ENCODE measurements at places on chromosomes 5 and 9.

GRCh38 chr9:90578126-90578815 is 64.4 kb downstream of the DIRAS2 start:
- no peak for DNase-seq

- DNase-seq = no peak
Observed at GRCh38 chr9:128057724-128058409, 9.3 kb downstream of the NAIF1 start.

DNA sequence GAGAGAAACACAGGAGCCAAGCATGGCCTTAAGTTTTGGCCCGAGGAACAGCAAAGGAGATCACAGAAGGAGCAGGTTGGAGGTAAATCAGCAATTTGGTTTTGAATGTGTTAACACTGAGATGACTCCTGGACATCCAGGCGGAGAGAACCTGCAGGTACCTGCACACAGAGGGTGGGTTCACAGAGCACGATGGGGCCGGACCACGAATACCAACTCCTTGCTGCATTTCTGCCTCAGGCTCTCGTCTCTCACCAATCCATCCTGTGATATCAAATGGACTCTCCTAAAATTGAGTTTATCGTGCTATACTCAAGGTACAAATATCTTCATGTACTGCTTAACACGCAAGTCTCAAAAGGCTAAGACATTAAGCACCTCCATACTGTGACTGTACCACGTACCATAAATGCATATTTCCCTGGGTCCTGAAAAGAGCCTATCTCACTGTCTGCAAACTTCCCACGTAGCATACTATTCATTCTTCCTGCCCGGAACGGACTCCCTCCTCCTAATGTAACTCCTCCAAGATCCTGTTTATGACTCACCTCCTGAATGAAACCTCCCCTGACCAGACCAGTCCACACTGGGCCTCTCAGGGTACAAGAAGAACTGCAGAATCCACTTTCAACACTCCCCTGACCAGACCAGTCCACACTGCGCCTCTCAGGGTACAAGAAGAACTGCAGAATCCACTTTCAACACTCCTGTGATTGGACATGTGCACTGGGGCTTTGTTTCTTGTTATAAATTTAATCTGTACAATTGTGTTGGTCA is 380.8 kb upstream of the RFX3 start:
- no peak for DNase-seq

GRCh38 chr9:106916466-106917235 is 53.7 kb downstream of the ZNF462 start:
- DNase-seq = no peak

DNA sequence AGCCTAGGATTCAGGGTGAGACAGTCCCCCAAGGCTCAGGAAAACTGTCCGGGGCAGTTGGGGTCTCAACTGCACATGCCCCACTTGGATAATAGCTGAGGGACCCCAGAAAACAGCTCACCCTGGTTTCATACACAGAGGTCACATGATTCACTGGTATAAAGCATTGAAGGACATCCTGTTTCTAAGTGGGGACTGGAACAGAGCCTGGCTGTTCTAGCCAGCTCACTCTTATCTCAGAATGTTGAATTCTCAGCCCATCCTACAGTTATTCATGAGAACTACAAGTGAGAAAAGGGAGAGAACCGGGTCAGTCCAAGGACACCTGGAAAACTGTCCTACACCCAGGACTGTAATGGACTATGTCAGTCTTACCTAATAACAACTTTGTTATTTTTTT is 170.9 kb downstream of the FGF1 start:
- DNase-seq = no peak

- DNase-seq = no peak
Observed at GRCh38 chr5:168660691-168661090, 81.5 kb upstream of the PANK3 start.

GRCh38 chr5:78915170-78915569 is 69.9 kb downstream of the ARSB start:
- no peak for DNase-seq

GRCh38 chr5:176803068-176803942 is 7.1 kb upstream of the UNC5A start:
- DNase-seq = no peak

GRCh38 chr9:134957165-134957944 is 39.6 kb upstream of the FCN1 start:
- DNase-seq = no peak

DNA sequence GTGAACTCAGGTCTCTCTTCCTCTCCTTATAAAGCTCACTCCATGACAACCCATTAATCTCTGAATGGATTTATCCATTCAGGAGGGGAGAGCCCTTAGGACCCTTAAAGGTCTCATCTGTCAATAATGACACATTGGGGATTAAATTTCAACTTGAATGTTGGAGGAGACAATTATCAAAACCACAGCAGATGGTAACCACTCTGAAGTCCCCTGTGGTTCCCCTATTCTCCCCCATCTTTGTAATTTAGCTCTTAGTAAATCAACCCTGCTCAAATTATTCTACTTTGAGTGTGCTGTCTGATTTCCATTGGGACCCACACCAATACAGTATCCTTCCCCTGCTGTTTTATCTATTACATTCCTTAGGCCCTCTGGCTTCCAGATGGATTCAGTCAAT is 72.0 kb upstream of the RAI14 start:
- no peak for DNase-seq

- DNase-seq = no peak
Observed at GRCh38 chr9:88658311-88658822, 123.4 kb downstream of the NXNL2 start.

DNA sequence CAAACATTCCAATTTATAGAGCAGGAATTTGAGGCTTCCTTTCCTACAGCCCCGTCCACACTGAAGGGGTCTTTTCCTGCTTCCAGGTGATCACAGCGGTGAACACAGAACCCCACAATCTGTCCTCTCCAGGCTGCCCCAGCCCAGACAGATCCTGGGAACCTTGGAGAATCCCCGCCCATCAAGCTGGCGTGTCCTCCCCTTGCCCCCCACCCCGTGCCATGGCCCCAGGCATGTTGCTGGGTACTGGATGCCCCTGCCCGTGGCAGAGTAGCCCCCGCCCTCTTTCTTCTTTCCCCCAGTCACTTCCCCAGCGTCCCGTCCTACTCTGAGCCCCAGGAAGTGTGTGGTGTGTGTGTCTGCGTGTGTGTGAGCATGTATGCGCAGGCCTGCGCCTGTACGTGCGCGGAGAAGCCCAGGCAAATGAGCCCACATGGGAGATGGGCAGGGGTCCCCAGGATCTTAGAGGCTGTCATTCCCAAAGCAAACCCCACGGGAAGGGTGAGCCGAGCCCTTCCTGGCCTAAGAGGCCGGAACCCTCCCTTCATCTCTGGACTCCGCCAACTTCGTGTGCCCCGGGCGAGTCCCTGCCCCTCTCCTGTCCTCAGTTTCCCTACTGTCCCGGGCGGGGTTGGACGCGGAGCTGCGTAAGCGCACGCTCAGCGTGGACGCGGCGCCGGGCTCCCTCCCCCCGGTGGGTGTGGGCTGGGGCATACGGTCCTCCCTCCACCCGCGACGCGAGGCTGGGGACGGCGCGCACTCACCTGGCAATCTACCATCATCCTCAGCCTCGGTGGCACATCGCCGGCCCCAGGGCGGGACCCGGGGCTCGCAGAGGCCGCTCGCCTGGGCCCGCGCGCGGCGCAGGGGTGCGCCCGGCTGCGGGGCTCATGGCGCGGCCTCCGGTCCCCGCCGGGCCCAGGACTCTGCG is 15.2 kb downstream of the GBGT1 start:
- no peak for DNase-seq

GRCh38 chr5:150499437-150499956 is 8.4 kb upstream of the NDST1 start:
- DNase-seq = no peak

- no peak for DNase-seq
Observed at GRCh38 chr5:64619609-64620008, 70.7 kb upstream of the SHISAL2B start.

DNA sequence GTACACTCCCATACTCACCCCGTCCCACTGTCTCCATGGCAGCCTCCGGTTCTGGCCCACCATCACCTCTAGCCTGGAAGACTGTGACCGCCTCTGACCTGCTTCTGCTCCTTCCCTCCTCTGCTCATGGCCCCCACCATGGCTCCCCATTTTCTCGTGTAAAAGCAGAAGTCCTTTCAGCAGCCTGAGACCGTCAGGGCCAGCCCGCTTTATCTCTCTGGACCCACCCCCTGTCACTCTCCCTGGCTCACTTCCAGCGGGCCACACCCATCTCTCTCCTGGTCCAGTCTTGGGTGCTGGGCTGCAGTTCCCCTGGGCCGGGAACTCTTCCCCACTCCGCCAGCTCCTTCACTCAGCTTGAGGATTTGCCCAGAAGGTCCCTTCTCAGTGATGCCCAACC is 96.0 kb upstream of the RUFY1 start:
- no peak for DNase-seq

DNA sequence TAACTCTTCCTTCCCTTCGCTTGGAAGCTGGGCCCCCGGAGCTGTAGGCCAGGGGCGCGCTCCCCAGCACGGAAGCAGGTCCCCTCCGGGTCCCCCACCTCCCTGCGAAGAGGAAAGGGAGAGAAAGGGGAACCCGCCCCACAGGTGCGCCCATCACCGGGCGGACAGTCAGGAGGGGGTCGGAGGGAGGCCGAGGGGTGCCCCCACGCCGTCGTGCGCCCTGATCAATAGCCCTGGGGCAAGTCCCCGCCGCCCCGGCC is 793 bp downstream of the AGPAT2 start:
- no peak for DNase-seq

DNA sequence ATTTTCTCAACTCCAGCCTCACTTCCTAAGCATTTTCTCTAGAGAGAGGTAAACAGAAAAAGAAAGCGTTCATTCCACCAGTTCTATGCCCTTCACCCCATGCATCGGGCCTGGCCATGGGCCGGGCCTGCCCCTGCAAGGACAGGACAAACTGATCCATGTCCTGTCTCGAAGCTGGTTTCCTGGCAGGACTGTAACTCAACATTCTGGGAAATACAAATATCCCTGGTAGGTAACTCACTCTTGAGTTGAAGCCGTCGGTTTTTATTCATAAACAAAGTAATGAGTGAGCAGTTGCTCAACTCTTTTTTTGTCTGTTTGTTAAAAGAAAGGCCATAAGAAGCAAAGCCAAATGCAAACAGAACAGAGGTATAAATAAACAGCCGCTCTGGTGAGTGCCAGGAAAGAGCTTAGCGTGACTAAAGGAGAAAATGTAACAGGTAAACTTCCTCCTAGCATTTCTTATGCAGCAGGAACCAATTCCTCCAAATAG is 64.4 kb upstream of the DNAH5 start:
- DNase-seq = no peak

DNA sequence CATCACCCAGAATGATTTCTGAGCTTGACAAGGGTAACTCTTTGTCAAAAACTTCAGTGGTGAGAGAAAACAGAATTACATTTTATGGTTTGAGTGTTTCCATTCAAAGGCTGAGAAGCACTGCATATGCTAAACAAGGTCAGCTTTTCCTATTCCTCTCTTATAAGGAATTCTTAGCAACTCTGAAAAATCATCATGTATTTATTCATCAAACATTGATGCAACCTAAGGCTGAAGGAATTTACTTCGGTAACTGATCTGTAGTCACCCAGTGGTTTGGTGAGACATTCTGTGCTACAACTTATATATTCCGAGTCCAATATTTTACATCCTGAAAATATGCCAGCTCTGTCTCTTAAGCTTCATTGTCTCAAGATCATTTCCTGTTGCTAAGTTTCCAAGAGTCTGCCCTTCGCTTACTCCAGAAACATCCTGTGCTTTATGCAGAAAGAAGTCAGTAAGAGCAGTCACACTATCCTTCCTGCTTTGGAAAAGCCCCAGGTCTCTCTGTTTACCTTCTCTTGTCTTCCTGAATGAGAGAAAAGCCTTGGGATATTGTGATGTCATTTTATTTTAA is 176.6 kb upstream of the TBCA start:
- DNase-seq = no peak

DNA sequence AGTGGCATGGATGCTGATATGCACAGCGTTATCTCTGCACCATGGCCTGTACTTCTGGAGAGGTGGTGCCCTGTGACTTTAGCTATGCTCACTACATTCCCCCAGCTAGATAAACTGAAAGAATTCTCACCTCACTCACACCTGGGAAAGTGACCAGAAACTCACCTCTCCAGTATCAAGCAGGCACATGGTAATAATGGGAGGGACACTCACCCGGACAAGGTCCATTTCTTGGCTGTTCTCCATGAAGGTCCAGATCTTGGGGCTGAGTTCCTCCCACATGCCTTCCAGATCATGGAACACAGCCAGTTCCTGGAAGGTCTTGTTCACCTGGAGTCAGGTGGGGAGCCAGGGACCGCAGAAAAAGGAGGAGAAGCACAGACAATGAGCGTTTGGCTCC is 72.8 kb downstream of the NIPSNAP3B start:
- no peak for DNase-seq

DNA sequence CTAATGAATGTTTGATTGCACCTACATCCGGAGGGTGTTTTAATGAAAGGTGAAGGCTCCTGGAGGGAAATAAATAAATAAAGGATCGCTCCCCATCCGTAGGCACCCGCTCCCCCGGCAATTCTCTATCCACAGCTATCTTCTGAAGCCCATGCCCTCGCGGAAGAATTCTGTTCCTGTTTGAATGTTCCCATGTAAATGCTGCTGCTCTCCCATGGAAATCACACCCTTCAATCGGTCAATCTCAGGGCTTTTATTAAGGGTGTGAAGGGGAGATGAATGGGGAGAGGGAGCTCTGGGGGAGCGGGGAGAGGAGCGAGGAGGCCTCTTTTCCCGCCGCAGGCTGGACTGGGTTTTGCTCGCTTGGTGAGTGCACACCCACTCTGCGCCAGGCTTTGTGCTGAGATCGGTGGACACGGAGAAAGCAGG is 21.1 kb upstream of the ARAP3 start:
- no peak for DNase-seq

DNA sequence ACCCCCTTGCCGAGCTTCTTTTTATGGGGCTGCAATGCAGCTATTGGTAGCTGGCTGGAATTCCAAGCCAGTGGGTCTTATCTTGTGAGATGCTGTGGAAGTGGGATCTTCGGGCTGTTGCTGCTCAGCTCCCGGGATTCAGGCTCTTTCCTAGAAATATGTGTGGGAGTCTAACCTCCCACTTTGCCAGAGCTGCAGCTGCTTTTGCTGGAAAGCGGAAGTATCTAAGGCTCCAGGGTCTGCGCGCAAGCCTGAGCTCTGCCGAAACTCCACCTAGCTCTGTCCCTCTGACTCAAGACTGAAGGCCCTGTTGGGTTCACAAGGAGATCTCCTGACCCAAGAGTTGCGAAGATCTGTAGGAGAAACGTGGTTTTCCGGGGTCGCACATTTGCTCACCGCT is 151.1 kb upstream of the ANKRD55 start:
- no peak for DNase-seq

GRCh38 chr9:36603006-36603405 is 30.3 kb downstream of the MELK start:
- DNase-seq = no peak

DNA sequence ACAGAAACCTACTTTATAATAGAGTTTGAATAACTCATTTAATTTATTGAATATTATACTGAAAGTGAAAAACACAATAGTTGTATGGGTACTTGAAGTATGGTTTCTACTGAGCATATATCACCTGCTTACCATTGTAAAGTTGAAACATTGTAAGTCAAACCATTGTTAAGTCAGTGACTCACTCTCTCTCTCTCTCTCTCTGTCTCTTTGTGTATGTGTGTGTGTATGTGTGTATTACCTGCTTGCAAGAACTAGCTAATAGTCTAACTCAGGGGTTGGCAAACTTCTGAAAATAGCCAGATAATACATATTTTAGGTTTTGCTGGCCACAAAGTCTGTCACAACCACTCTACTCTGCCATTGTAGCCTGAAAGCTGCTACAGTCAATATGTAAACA is 564.3 kb upstream of the ZNF608 start:
- no peak for DNase-seq

Measured in esophagus squamous epithelium (tissue), 5 donors.